ENCODE measurements at places on chromosomes 11 and 22.

DNA sequence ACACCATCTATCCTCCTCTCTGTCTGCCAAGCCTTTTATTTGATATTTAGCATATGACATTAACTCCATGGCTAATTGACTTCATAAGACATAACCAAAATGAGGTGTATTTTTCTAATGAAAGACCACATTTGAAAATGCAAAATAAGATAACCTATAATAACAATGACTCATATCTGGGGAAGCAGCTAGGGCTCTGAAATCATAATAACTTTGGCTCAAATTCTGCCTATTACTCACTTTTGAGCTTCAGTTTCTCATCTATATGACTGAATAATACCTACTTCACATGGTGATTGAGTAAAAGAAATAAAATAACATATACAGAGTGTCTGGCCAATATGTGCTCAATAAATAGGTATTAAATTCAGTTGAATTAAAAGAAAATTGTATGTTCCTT is 1419.8 kb upstream of the TENM4 start:
- peak; percentile 28 for DNase-seq

DNA sequence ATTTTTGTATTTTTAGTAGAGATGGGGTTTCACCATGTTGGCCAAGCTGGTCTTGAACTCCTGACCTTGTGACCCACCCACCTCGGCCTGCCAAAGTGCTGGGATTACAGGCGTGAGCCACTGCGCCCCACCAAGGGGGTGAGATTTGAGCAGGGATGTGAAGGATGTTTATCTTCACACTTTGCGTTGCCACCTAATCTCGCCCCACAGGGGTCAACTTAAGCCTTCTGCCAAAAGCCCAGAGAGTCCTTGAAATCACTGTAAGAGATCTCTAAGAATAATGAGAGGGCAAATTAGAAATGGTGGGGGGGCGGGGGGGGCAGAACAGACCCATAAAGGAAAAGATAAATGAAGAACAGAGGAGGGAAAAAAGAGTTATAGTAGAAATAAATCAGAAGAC is 158.3 kb upstream of the TIMP3 start:
- DNase-seq: no peak

DNA sequence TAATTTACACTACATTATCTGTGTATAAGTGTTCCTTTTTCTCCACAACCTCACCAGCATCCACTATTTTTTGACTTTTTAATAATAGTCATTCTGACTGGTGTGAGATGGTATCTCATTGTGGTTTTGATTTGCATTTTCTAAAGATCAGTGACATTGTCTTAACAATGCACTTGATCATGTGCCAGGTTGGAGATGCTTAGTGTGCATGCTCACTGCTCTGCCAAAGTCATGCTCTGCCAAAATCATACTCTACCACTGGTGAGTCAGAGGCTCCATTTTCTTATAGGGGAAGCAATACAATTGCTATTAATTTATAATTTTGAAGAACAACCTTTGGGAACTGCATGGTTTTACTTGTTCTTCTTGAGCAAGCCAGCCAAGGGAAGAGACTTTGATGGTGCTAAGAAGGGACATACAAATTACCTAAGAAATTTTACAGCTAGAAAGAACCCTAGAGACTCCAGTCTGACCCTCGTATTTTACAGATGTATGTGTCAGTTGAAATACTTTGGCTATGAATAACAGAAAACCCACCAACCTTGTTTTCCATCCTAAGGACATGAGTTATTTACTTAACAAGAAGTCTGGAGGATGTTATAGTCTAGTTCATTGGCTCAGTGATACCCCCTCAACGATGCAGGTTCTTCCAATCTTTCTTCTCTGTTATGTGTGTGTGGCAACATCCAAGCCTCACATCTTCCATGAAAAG is 368.9 kb downstream of the DDX10 start:
- peak; percentile 98 for DNase-seq

GRCh38 chr11:125343718-125344131 is 152.3 kb downstream of the FEZ1 start:
- DNase-seq: no peak

DNA sequence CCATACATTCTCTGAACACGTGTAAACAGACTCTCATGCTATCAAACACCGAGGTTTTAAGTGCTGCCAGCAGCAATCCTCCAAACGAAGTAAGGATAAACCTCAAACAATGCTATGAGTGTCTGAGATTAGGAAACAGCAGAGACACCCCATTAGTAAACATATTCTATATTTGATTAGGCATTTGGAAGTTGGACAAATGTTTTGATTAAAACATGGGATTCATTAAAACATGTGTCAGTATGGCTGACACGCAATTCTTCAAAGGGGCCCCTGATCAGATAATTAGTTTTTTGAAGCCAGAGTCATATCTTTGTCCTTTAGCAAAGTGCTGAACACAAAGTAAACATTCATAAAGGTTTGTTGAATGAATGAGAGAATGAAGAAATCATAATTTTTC is 33.2 kb upstream of the BLID start:
- no peak for DNase-seq

- DNase-seq: no peak
Measured at GRCh38 chr11:116874251-116874650, 36.8 kb upstream of the APOA1 start.

DNA sequence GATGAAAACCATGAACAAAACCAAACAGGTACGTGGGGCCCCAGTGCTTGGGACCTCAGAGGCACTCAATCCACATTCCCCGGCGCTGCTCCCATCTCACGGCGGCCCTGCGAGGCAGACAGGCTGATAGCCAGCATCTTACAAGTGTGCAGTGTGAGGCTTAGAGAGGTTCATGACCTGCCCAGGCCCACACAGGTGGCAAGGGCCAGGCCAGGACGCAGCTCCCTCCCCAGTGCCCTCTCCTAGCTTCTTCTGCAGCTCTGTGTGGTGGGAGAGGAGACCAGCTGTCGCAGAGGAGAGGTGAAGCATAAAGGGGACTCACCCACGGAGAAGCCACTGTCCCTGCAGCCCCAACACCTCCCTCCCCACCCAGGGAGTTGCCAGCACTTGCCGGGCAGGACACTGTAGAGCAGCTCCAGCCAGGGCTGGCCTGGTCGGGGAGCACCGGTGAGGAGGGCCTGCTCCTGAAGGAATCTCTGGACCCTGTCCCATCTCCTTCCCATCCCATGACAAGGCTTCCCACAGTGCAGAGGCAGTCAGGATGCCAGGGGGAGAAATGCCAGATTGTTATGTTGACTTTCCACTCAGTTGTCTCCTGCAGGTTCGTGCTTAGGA is 92.4 kb upstream of the TMEM45B start:
- DNase-seq: no peak

- DNase-seq: no peak
Measured at GRCh38 chr11:70225681-70226177, 22.6 kb downstream of the FADD start.

DNA sequence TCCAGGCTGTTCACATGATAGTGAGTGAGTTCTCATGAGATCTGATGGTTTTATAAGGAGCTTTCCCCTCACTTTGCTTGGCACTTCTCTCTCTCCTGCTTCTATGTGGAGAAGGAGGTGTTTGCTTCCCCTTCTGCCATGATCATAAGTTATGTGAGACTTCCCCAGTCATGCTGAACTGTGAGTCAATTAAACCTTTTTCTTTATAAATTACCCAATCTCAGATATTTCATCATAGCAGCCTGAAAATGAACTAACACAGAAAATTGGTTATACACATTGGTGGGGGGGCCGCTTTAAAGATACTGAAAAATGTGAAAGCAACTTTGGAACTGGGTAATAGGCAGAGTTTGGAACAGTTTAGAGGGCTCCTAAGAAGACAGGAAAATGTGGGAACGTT is 741.1 kb upstream of the LUZP2 start:
- no peak for DNase-seq

- no peak for DNase-seq
Measured at GRCh38 chr11:12097219-12097618, 13.2 kb upstream of the MICAL2 start.

- no peak for DNase-seq
Measured at GRCh38 chr22:45632791-45633515, 38.7 kb upstream of the ATXN10 start.

GRCh38 chr11:77155082-77155475 is 27.0 kb downstream of the MYO7A start:
- DNase-seq: no peak

DNA sequence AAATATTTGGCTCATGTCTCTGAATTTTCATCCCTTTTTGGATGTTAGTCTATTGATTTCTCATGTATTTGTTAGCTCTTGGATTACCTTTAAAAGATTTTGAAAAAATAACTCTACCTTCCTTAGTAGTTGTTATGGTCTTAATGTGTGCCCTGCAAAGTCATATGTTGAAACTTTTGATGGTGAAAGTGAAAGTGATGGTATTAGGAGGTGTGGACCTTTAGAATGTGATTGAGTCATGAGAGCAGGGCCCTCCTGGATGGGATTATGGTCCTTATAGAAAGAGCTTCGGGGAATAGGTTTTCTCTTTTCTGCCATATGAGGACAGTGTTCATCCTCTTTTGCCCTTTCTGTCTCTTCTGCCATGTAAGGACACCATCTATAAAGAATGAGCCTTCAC is 33.6 kb upstream of the MPPED2 start:
- no peak for DNase-seq

GRCh38 chr11:33835143-33835878 is 56.6 kb downstream of the LMO2 start:
- peak; percentile 15 for DNase-seq

GRCh38 chr22:35178446-35178845 is 78.8 kb upstream of the HMGXB4 start:
- no peak for DNase-seq

DNA sequence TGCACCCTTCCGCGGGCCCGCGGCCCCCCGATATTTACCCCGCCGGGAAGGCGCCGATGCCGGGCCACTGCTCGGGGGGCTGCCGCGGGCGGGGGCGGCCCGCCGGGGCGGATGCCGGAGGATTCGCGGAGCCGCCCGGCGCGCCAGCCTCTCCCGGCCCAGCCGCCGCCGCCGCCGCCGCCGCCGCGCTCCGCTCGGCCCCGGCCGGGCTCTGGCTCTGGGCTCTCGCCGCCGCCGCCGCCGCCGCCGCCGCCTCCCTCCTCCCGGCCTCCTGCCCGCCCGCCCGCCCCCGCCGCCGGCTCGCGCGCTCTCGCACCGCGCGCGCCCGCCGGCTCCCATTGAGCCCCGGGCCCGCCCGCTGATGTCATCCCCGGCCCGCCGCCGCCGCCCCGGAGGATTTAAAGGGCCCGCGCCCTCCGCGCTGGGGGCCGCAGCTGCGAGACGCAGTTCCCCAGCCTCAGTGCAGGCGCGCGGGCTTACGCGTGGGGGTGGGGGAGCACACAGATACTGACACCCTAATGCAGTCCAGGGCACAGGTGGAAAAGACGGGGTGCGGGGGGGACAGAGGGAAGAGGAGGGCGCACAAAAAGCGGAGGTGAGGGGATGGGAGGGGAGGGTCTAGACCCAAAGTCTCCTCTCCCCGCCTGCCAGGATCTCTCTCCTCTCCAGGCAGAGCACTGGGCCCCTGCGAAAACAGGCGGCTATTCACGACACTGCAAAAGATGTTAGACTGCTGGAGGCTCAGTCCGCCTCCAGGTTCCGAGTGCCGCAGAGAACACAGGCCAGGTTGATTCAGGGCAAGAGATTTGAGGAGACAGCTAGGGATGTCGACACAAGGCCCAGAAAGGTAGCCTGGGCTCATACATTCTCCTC is at the start of gene CSNK1E:
CSNK1E (minus strand) TSS at position 312 of the 873 bp plus-strand sequence. CDS start 3,276 bp downstream, outside the sequence.
- DNase-seq: no peak

- no peak for DNase-seq
Measured at GRCh38 chr11:132472411-132473172, 1059.7 kb downstream of the OPCML start.

- no peak for DNase-seq
Measured at GRCh38 chr11:58503361-58503856, 4.5 kb downstream of the OR5B21 start.

DNA sequence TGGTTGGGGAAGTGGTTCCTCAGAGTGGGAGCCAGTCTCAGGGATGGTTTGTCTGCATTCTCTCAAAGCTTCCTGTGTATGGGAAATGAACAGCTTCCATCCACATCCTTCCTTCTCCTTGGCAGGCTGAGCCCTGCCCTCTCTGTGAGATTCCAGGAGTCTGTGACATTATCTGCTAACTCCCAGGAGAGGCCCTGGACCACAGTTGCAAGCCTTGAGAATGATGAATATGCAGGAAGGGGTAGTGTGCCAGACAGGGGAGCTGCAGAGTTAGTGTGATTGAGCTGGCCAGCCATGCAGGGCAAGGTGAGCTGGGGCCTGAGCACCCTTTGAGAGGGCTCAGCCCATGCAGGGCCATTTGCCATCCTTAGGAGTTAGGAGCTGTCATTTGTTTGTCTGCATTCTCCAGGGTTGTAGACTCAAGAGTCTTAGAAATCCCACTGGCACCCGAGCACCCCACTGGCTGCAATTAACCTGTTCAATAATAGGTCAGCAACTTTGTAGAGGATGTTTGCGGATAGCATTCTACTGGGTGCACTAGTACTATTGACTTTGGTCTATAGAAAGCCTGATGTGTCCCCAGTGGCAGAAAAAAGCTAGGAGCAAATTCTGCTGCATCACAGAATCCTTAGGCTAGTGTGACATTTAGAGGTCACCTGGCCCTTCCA is 299.0 kb upstream of the CADM1 start:
- no peak for DNase-seq

GRCh38 chr11:69691463-69691862 is 12.4 kb downstream of the FGF19 start:
- DNase-seq: no peak

GRCh38 chr11:47946682-47947559 is 33.4 kb upstream of the PTPRJ start:
- peak; percentile 97 for DNase-seq

DNA sequence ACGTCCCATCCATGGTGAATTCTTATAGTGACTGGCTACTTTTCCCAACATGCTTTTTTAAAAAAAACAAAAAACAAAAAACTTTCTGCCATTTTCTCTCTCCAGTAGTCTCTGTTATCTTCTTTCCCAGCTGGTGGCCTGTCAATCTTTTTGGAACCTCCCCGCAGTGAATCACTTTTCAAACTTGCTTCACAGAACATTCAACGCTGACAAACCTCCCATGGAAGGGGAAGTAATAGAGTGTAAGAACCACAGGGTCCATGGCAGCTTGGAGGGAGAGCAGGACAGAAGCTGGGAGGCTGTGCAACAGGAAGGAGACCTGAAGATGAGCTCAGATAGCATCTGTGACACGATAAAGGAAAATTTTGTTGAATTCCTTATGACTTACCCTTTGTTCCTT is 9.8 kb upstream of the CECR2 start:
- DNase-seq: no peak

DNA sequence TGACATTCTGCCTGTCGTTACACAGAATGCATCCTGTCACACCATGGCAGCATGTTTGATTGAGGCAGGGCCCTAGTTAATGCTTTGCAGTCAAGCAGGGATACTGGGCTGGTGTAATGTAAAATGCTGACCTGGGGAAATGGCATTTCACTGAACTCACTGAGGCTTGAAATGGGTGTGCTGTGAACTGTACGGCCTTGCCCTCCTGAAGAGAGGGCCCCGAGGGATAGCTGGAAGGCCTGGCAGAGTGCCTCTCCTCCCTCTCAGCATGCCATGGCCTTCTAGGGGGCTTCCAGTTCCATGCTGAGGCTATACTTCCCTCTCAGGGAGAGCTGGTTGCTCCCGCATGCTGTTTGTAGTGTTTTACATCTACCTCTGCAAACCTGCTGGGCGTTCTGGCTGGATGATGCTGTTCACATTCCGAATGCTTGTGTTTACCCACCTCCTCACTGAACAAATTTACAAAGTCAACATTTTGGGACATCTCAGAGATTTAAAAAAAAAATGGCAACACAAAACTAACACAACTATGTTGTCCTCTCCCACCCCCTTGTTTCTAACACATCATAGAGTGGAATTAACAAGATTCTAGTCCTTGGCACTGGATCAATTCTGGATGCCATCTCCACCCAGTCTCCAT is 416.7 kb upstream of the CADM1 start:
- DNase-seq: no peak

- DNase-seq: no peak
Measured at GRCh38 chr11:14029971-14030920, 67.7 kb downstream of the SPON1 start.

GRCh38 chr11:64296236-64296635 is 3.9 kb upstream of the CATSPERZ start:
- DNase-seq: no peak

All from astrocyte of the cerebellum (primary cell).